ENCODE measurements at places on chromosomes 12 and 14. TPM values are rescaled to one million over a fixed set of nuclear protein-coding genes. Genes with fewer than 3 reads are reported as not detected.

AMDHD1 gene
- total RNA-seq, result under 0.01 TPM

VDR gene
- total RNA-seq, result 3.9 TPM

TAS2R46 gene
- 4.7 TPM for total RNA-seq

NOS1 gene
- total RNA-seq, result not detected

OSGEP gene
- 38.0 TPM for total RNA-seq

TDP1 gene
- 39.2 TPM for total RNA-seq

PCED1B gene
- total RNA-seq, result 0.28 TPM

PLCZ1 gene
- total RNA-seq, result not detected

MYL6B gene
- total RNA-seq, result 90.0 TPM

GYS2 gene
- total RNA-seq, result not detected

ABHD4 gene
- 5.0 TPM for total RNA-seq

MMAB gene
- total RNA-seq, result 14.2 TPM

IQSEC3 gene
- total RNA-seq, result not detected

TCHP gene
- 6.1 TPM for total RNA-seq

SINHCAF gene
- 43.3 TPM for total RNA-seq

KIF5A gene
- 0.18 TPM for total RNA-seq

GRCh38 chr14:105249182-105250007 is 1.1 kb downstream of the BTBD6 start:
- peak; percentile 26 for DNase-seq

DNA sequence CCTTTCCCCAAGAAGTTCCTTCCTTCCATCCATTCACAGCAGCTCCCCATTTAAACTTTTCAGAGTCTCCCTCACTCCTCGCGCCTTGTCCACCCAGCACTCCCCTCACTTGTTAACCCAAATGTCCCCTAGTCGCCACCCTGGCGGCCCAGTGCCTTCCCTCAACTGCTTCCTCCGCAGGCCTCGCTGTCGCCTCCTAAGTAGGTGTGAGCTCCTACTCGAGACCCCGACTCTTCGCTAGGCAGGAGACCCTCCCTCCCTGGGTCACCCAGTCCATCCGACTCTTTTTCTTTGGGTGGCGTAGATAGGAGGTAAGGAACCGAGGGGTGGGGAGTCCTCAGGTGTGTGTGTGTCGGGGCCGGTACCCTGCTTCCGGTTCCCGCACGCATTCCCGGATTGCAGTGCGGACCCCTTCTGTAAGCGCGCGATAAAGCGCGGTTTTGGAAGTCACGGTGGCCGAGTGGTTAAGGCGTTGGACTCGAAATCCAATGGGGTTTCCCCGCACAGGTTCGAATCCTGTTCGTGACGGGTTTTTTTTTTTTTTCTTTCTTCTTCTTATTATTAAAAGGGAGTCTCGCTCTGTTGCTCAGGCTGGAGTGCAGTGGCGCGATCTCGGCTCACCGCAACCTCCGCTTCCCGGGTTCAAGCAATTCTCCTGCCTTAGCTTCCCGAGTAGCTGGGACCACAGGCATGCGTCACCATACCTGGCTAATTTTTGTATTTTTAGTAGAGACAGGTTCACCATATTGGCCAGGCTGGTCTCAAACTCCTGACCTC is 823 bp upstream of the SMARCC2 start:
- peak; percentile 85 for DNase-seq

DNA sequence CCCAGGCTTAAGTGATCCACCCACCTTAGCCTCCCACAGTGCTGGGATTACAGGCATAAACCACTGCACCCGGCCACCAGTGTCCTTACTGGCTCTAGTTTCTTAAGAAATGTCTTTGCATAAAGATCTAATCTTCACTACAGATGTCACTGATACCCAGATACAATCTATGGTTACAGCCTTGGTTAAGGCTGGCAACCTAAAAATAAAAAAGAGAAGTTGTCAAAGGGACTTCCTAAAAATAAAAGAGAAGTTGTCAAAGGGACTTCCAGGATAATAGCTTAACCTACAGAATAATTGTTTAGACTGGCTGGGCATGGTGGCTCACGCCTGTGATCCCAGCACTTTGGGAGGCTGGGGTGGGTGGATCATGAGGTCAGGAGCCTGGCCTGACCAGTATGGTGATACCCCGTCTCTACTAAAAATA is 27.6 kb downstream of the ETFBKMT start:
- DNase-seq, result no peak

DNA sequence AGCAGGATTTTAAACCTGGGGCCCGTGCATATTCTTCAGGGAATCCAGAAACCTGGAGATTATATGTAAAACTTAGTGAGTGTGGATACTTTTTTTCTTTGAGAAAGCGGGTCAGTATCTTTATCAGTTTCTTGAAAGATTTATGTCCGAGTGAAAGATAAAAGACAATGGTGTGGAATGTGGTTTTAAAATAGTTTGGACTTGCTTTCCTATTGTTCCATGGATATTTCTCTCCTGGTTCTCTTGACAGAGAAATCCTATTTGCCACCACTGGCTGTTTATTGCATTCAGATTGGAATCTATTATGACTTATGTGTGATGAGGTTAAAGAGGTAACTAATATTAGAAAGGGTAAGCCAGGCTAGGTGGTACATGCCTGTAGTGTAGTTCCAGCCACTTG is 27.4 kb downstream of the KTN1 start:
- no peak for DNase-seq

DNA sequence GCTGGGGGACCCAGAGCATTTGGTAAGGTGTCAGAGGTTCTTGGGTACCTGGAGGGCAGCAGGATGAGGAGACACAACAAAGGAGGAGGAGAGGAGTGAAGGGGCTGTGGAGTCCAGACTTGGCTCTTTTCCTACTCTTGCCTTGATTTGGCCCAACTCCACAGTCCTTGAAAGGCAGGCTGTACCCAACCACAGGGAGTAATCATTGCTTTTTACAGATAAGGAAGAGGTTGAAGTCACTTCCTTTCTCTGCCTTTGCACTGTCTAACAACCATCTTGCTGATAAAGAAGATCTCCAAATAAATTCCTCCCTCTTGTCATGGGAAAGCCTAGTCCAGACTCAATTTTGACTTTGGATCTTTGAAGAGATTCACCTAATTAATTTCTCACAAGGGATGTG is 226.8 kb upstream of the HMGA2 start:
- DNase-seq, result peak; percentile 46

- no peak for DNase-seq
Observed at GRCh38 chr14:19754172-19754571, 10.8 kb downstream of the OR4Q3 start.

GRCh38 chr14:22460461-22461195 is 128.4 kb downstream of the DAD1 start:
- peak; percentile 6 for DNase-seq

GRCh38 chr14:21791749-21792148 is 118.1 kb upstream of the OR4E1 start:
- DNase-seq, result no peak

DNA sequence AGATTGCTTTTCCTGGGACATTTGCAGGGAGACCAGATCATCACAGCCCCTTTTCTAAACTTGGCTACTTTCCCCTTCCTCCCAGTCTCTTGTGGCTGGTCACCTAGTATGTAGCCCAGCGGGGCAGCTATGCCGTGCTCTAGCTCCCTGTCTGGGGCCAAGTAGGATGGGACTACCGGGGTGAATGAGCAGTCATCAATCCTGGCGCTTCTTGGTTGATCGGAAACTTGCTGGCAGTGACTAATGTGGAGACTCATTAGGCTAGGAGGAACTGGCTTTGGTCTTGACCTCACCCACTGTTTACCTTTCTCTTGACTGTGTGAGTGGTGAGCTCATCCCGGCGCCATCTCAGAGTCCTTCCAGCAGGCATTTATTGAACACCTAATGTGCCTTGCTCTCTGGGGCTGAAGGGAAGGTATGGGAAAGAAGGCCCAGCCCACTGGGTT is 15.9 kb downstream of the PLEKHG3 start:
- peak; percentile 83 for DNase-seq

DNA sequence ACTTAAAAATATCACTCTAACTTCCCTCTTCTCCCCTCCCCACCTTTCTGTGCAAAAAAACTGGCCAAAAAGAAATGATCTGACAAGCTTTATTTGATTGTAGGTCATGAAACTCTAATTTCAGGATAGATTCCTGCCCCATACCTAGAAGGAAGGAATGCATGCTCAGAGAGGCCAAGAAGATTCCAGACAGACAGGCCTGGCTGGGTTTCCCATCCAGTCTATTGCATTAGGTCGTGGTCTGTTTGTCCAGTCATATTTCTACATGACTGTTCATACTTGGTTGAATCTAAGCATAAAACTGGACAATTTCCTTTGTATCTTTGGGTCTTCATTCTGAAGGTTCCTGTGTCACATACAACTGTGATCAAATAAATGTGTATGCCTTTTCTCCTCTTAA is 20.0 kb upstream of the SLC15A5 start:
- DNase-seq, result no peak

GRCh38 chr14:34231626-34232025 is 230.4 kb downstream of the SPTSSA start:
- no peak for DNase-seq

DNA sequence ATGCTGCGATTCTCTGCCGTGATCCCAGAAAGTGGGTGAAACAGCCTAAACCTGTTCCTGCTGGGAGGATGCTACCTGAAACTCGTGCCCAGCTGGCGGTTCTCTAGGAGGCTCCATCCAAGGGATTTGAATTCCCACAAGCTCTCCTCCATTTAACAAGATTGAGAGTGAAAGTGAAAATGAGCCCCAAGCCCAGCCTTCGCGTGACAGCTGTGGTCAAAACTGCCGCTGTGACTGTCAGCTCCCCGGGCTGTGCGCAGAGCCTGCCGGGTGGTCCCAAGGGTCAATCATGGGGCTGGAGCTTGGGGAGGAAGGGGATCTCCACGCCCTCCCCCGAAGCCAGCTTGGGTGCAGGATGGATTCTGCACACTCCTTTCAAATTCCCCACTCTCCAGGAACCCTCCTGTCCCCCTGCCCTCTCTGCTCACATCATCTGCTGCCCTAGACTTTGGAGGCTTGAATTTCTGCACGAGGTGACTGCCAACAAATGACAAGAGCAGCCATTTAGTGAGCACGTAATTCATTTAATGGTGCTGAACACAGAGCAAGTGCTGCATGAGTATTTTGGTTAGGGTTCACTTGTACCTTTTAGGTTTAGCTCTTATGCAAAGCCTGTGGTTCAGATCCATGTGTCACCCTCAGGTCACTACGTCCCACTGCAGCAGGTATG is 5.3 kb downstream of the ASB2 start:
- DNase-seq, result peak; percentile 18

GRCh38 chr12:128918481-128919260 is 65.4 kb downstream of the GLT1D1 start:
- DNase-seq, result no peak

- no peak for DNase-seq
Observed at GRCh38 chr12:560691-561390, 101.1 kb downstream of the B4GALNT3 start.

- no peak for DNase-seq
Observed at GRCh38 chr14:45258805-45259204, 5.8 kb upstream of the MIS18BP1 start.

- DNase-seq, result peak; percentile 72
Observed at GRCh38 chr12:116442946-116443345, 116.2 kb upstream of the MAP1LC3B2 start.

DNA sequence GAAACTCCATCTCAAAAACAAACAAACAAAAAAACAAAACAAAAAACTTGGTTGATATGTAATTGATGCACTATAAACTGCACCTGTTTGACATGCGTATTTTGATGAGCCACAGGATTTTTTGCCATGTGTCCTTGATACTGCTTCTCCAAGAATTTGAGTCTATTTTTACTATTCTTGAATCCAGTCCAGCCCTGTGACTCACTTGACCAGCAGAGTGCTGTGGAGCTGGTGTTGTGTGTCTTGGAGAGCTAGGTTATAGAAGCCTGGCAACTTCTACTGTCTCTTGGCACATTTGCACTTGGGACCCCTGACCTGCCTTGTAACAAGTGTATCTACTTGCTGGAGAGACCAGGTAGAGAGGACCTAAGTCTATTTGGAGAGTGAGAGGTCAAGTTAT is 52.0 kb downstream of the KLRG1 start:
- DNase-seq, result peak; percentile 17

GRCh38 chr12:86134561-86134960 is 121.6 kb downstream of the MGAT4C start:
- DNase-seq, result peak; percentile 35

DNA sequence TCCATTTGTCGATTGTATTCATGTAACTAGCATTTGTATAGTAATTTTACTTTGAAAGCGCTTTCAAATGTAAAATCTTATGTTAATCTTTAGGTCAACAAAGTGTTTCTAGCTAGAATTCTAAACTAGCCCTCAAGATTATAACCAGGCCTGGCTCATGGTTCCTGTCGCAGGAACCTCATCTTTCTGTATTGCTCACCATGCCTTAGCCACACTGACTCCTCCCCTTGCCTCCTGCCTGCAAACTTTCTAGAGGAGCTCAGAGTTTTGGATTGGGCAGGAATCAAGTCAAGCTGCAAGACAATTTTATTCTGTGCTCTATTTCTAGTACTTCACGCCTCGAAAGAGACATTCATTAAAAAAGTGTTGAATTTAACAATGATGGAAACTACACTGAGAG is 99.8 kb downstream of the TGFB3 start:
- peak; percentile 52 for DNase-seq

DNA sequence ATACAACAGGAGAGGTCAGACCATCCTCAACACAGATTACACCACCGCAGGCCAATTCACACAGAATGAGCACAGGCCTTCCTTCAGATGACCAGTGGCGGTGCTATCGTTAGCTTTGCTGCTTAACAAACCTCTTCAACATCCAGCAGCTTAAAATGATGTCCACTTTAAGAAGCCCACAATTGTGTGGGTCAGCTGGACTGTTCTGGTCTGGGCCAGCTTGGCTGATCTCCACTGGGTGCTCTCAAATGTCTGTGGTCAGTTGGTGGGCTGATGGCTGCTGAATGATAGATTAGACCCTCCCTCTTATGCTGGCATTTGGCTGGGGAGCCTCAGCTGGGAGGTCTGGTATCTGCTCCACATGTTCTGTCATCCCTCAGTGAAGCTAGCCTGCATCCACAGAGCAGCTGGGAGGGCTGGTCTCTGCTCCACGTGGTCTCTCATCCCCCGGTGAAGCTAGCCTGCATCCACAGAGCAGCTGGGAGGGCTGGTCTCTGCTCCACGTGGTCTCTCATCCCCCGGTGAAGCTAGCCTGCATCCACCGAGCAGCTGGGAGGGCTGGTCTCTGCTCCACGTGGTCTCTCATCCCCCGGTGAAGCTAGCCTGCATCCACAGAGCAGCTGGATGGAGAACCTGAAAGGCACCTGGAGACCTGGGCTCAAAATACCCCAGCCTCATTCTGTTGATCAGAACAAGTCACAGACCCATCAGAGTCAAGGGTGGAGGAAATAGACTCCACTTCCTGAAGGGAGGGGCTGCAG is 203.6 kb upstream of the DIO3 start:
- DNase-seq, result no peak

DNA sequence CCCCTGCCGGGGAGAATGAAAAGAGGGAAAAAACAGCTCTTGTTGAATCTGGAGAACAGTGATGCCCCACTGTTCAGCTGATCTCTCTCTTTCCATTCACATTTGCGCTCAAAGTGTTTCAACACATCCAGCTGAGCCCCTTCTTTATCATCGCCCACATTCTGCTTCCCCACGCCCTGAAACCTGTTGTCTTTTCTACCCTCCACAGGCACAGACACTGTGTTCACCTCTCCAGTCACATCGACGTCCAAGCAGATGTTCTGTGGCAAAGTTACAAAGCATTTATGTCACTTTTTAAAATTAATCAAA is 338.7 kb downstream of the EGLN3 start:
- DNase-seq, result no peak

GRCh38 chr12:128940974-128941373 is 87.7 kb downstream of the GLT1D1 start:
- no peak for DNase-seq

All from IMR-90 (cell line).